ENCODE measurements at places on chromosomes 6 and 20. TPM values are rescaled to one million over a fixed set of nuclear protein-coding genes. Genes with fewer than 3 reads are reported as not detected.

GRCh38 chr6:129555206-129555832 lies 154.7 kb downstream of the ARHGAP18 start:
- no peak overlapping the region for H3K27ac ChIP-seq
- no peak for DNase-seq

TRIM15 gene
- total RNA-seq: not detected

PNLDC1 gene
- not detected for total RNA-seq

DNA sequence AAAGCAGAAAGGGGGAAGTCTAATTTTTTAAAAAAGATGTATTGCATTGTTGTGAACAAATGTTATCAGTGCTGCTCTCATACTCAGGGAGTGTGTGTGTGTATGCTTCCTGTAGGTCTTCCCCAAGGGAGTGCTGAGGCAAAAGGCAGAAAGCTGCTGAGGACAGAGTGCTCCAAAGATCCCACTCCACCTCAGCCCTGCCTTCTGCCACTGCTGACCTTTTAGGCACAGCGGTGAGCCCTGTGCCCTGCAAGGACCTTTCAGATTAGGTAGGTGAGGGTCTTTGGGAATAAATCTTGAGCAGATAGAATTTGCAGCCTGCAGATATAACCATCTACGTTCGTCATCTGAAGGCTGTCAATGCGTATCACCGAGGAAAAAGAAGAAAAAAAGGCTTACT lies 756.4 kb upstream of the MMS22L start:
- H3K36me3 ChIP-seq: no peaks in the 10 kb centered on the region
- H3K27me3 ChIP-seq: no peaks in the 10 kb centered on the region
- no peak overlapping the region for H3K27ac ChIP-seq
- no peaks in the 10 kb centered on the region for H3K4me1 ChIP-seq
- no peak for DNase-seq

DNA sequence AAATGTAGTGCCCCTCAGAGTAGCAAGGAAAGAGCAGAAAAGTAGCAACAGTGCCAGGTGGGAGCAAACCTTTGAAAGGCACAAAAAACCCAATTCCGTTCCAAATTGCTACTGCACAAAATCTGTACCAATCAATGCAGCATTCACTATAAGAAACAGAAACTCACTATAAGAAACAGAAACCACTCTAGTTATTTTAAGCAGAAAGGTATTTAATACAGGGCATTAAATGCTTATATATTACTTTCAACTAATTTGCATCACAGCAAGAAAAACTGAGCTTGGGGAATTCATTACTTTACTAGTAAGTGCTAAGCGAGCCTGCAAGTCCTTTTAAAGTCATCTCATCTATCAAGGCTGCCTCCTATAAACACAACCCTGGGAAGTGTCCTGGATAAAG lies 116.5 kb upstream of the OLIG3 start:
- no peak overlapping the region for H3K4me3 ChIP-seq
- no peak for DNase-seq
- no peaks in the 10 kb centered on the region for H3K4me1 ChIP-seq
- H3K27ac ChIP-seq: no peak overlapping the region
- no peaks in the 10 kb centered on the region for H3K36me3 ChIP-seq

GRCh38 chr6:116924245-116924644 lies 47.2 kb downstream of the RFX6 start:
- no peaks in the 10 kb centered on the region for H3K36me3 ChIP-seq
- no peaks in the 10 kb centered on the region for H3K27me3 ChIP-seq
- H3K4me1 ChIP-seq: peaks cover 5% of the 10 kb centered on the region
- H3K27ac ChIP-seq: no peak overlapping the region
- no peak overlapping the region for H3K4me3 ChIP-seq

GRCh38 chr6:72418495-72418894 lies 203.4 kb upstream of the KCNQ5 start:
- H3K4me1 ChIP-seq: no peaks in the 10 kb centered on the region
- H3K27me3 ChIP-seq: no peaks in the 10 kb centered on the region
- H3K4me3 ChIP-seq: no peak overlapping the region
- no peaks in the 10 kb centered on the region for H3K36me3 ChIP-seq
- no peak overlapping the region for H3K27ac ChIP-seq

DNA sequence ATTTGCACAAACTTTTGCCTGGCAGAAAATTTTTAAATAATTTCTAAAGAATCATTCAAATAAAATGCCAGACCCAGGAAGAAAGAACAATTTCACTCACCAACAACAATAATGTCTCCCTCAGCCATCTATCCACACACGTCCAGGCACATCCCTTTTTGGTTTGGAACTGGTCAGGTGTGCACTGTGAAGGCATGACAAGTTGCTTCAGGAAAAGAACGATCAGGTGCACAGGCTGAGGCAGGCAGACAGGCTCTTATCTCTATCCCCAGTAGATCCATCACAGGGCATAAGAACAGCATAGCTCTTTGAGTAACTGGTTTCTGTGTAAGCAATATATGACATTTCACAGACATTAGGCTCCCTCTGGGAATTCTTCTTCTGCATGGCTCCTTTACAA lies 18.1 kb upstream of the NXT1 start:
- DNase-seq: no peak
- H3K4me1 ChIP-seq: no peaks in the 10 kb centered on the region
- H3K36me3 ChIP-seq: no peaks in the 10 kb centered on the region
- no peak overlapping the region for H3K4me3 ChIP-seq
- no peak overlapping the region for H3K27ac ChIP-seq

- H3K27me3 ChIP-seq: no peaks in the 10 kb centered on the region
- peak overlapping the region; percentile 67 for H3K27ac ChIP-seq
- H3K4me3 ChIP-seq: no peak overlapping the region
- H3K4me1 ChIP-seq: peaks cover 6% of the 10 kb centered on the region
- no peaks in the 10 kb centered on the region for H3K36me3 ChIP-seq
Observed at GRCh38 chr6:157316871-157317814, 6.2 kb downstream of the TMEM242 start.

DNA sequence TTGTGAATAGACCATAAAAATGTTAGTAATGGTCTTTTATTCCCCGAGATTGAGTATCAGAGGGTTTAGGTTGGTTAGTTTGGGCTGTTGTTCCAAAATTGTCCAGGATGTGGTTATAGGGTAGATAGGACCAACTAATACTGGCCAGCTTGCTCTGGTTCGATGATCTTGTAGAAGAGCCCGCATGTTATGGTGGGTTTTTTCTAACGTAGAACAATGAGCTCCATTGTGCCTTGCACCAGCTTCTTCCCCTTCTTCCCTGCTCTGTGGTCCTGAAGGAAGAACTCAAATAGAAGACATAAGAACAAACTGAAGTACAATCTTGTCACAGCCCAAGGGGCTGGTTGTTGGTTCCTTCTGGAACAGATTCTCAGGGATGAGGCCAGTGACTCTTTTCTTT lies 70.5 kb downstream of the RREB1 start:
- H3K27ac ChIP-seq: no peak overlapping the region
- DNase-seq: no peak
- H3K4me1 ChIP-seq: peaks cover 6% of the 10 kb centered on the region
- no peaks in the 10 kb centered on the region for H3K27me3 ChIP-seq
- H3K4me3 ChIP-seq: no peak overlapping the region

KIF25 gene
- total RNA-seq: not detected

DNA sequence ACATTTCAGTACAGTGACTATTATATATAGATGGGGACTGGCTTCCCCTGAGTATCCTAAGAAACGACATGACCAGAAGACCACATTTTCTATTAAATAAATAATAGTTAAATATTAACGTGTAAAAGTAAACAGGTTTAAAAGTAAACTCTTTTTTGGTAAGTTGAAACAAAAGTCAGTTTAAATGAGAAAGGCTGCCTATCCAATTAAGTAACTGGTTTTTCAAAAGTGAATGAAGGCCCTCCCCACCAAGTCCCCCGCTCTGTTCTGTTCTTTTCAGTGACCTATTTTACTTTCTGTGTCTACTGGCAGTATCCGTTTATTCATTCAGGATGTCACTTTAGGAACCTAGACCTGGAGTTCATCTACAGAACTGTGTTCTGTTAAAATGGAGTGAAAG lies 32.0 kb downstream of the QKI start:
- H3K4me1 ChIP-seq: peaks cover 96% of the 10 kb centered on the region
- no peak for DNase-seq
- no peak overlapping the region for H3K4me3 ChIP-seq
- H3K36me3 ChIP-seq: no peaks in the 10 kb centered on the region
- no peak overlapping the region for H3K27ac ChIP-seq

- no peak for DNase-seq
- no peaks in the 10 kb centered on the region for H3K4me1 ChIP-seq
- no peak overlapping the region for H3K4me3 ChIP-seq
Observed at GRCh38 chr6:138622967-138623366, 123.7 kb upstream of the NHSL1 start.

CDH26 gene
- total RNA-seq: 2.7 TPM

DNA sequence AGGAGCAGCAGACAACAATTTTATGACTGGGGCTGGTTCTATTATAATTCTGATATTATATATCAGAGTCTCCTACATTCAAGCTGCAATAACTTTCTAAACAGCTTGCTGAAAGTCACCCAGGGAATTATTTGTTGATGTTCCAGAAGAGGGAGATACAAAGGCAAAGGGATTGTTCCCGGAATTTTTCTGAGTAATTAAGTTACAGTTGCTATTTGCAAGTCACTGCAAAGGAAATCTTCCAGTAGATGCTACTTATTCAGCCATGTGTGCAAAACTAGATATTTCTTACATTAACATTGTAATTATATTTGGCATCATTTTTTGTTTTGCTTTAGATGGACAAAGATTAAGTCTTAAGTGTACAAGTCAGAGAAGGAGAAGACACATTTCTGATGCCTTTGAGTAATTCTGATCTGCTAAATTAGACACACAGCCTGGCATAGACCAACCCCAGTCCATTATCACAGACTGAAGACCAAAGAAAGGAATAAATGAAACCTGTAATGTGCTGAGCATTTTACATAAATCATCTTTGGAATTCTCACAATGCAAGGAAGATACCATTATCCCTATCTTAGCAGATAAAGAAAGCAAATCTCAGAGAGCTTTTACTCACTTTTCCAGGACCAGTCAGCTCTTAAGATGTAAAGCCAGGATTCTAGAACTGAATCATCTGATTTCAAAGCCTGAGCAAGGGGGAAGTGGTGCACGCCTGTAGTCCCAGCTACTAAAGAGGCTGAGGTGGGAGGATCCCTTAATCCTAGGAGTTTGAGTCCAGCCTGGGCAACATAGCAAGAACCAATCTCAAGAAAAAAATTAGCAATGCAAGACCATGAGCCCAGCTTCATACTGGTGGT lies 62.6 kb upstream of the AKAP12 start:
- no peak overlapping the region for H3K4me3 ChIP-seq
- H3K27me3 ChIP-seq: no peaks in the 10 kb centered on the region
- DNase-seq: no peak
- H3K4me1 ChIP-seq: no peaks in the 10 kb centered on the region
- H3K27ac ChIP-seq: no peak overlapping the region
- no peaks in the 10 kb centered on the region for H3K36me3 ChIP-seq

- DNase-seq: no peak
- H3K27me3 ChIP-seq: no peaks in the 10 kb centered on the region
- H3K4me3 ChIP-seq: no peak overlapping the region
- no peaks in the 10 kb centered on the region for H3K36me3 ChIP-seq
- no peak overlapping the region for H3K27ac ChIP-seq
Observed at GRCh38 chr20:16848061-16848460, 99.9 kb downstream of the OTOR start.

LPA gene
- total RNA-seq: 0.90 TPM

DNA sequence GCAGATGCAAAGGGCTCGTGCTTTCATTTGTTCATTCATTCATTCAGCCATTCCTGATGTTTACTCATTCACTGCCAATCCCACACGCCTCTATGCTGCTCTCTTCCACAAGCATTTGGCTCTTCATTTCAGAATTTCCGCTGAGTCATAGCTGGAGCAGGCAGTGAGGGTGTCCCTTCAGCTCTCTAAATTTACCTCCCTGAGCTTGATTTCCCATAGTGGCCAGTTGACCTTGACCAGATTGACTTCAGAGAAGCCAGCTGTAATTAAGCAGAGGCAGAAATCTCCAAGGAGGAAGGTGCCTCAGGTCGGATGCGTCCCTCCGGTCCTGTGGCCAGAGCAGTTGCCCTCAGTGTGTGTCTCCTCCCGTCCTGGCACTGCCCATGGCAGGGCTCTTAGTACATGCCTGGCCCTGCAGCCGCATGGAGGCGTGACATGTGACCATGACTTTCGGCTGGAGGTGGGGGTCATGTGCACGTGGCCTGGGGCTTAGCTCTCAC lies 267.2 kb upstream of the ECI2 start:
- no peaks in the 10 kb centered on the region for H3K36me3 ChIP-seq
- H3K4me1 ChIP-seq: peaks cover 29% of the 10 kb centered on the region
- H3K4me3 ChIP-seq: no peak overlapping the region
- no peak for DNase-seq
- peak overlapping the region; percentile 67 for H3K27ac ChIP-seq
- H3K27me3 ChIP-seq: no peaks in the 10 kb centered on the region

GUCA1A gene
- not detected for total RNA-seq

- H3K27ac ChIP-seq: no peak overlapping the region
- no peaks in the 10 kb centered on the region for H3K36me3 ChIP-seq
- H3K4me3 ChIP-seq: no peak overlapping the region
- H3K27me3 ChIP-seq: no peaks in the 10 kb centered on the region
- peaks cover 51% of the 10 kb centered on the region for H3K4me1 ChIP-seq
- DNase-seq: no peak
Observed at GRCh38 chr20:50049442-50050026, 63.4 kb downstream of the UBE2V1 start.

- no peaks in the 10 kb centered on the region for H3K36me3 ChIP-seq
- H3K27ac ChIP-seq: no peak overlapping the region
- H3K4me3 ChIP-seq: no peak overlapping the region
- DNase-seq: no peak
- no peaks in the 10 kb centered on the region for H3K27me3 ChIP-seq
Observed at GRCh38 chr6:14589175-14589574, 471.6 kb downstream of the CD83 start.

MAS1 gene
- total RNA-seq: not detected

- DNase-seq: no peak
- H3K27ac ChIP-seq: no peak overlapping the region
- no peaks in the 10 kb centered on the region for H3K36me3 ChIP-seq
- no peaks in the 10 kb centered on the region for H3K27me3 ChIP-seq
Observed at GRCh38 chr6:12286373-12287110, 3.6 kb upstream of the EDN1 start.

STMND1 gene
- total RNA-seq: not detected

PIGT gene
- total RNA-seq: 58.0 TPM

Data from tibial nerve (tissue), 4 donors.